ENCODE measurements at places on chromosomes 7 and 10. TPM values are rescaled to one million over a fixed set of nuclear protein-coding genes. Genes with fewer than 3 reads are reported as not detected.

The EMX2 gene
- total RNA-seq, result not detected

GRCh38 chr10:3040069-3040468, 27.3 kb upstream of the PFKP start:
- no peak for DNase-seq

The HOXA2 gene
- 3.4 TPM for total RNA-seq

The LBX1 gene
- total RNA-seq, result not detected

The SFTPA1 gene
- not detected for total RNA-seq

DNA sequence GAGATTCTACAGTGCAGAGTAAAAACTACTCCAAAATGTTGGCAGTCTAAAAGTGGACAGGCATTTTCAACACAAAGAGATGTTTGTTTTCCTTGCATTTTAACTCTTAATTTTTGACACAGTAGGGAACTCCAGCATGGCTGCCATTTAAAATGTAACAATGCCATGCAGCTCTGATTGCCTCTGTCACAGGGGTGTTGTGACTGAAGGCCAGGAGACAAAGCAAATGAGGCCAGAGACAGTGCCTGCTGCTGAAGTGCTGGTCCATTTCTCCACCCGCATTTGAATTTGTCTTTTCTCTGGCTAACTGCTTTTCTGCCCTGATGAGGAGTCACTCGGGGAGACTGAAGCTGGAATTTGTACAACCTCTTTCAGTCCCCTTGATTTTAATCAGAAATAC, 710.6 kb upstream of the GALNT17 start:
- no peak for DNase-seq

GRCh38 chr10:35377050-35377728, 40.9 kb downstream of the CCNY start:
- DNase-seq, result no peak

DNA sequence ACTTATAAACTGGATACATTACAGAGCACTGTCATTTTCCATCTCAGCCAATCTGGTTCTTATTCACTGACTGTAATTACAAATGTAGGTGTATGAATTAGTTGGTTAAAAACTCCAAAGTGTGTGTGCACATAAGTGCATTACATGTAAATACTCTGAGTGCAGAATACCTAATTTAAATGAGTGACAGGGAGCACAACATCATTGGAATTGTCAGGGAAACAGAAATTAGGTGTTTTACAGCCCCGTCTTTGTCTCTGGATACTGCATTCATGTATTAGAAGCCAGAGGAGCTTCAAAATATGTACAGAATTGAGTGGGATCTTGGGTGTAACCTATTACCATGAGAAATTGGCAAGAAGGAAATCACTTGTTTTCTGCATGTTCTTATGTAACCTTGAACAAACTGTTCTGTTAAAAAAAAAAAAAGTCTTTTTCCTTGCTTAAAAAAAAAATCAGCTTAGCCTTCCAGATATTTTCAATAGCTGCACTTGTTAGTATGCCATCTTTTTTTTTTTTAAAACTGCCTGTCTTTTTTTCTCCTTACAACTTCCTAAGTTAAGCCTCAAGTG, 31.1 kb downstream of the CELF2 start:
- no peak for DNase-seq

DNA sequence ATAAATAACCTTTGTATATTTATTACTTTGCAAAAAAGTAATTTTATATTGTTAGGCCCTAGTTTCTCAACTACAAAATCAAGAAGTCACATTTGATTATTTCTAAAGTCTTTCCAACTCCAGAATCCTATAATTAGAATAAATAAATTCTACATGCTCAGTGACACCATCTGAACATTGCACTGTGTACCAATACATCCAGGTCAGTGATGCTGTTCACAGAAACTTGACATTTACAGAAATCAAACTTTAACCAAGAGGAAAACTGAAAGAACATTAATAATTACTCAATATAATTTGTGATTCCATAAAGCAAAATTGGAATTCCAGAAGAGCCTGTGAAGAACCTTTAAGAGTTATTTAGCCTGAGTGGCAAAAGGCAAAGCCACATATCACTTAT, 104.0 kb upstream of the FAM133B start:
- DNase-seq, result no peak

The GHRHR gene
- not detected for total RNA-seq

- DNase-seq, result no peak
Measured at GRCh38 chr10:132467464-132468149, 70.0 kb upstream of the INPP5A start.

The GNAT3 gene
- not detected for total RNA-seq

- no peak for DNase-seq
Measured at GRCh38 chr10:114916653-114917052, 21.3 kb upstream of the TRUB1 start.

Data from thoracic aorta (tissue), 2 donors.